Stimulated activated CD8-positive, alpha-beta memory T cell treated with anti-CD3 and anti-CD28 coated beads, Interleukin-15, amount 100 ng/mL, for 24 hours (primary cell): ENCODE measurements at places on chromosomes 2 and 18.

DNA sequence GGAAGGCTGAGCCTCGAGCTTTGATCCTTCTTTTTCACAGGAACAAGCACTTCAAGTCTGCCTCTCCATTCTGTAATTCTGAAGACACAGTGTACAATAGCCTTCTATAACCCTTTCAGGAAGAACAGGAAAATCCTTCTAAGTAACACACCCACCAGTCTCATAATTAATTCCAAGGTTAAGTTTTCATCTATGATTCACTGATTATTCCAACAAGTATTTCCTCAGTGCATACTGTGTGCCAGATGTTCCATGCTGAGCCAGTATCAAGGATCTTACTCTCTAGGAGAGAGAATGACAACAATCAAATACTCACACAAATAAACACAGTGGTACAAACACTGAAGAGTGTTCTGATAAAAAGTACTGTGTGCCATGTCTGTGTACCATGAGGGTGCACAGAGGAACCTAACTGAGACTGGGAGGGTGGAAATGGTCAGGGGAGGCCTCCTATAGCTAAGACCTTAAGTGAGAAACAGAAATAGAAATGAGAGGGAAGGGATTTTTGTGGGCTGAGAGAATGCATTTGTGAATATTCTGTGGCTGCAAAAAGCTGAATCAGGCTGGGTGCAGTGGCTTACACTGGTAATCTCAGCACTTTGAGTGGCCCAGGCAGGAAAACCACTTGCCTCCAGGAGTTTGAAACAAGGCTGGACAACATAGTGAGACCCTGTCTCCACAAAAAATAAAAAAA is 7.3 kb upstream of the MTLN start:
- DNase-seq = no peak

GRCh38 chr2:176902454-176902853 is 310.1 kb upstream of the HNRNPA3 start:
- DNase-seq = no peak

GRCh38 chr2:144516411-144516980 is 3.4 kb downstream of the ZEB2 start:
- DNase-seq = no peak

DNA sequence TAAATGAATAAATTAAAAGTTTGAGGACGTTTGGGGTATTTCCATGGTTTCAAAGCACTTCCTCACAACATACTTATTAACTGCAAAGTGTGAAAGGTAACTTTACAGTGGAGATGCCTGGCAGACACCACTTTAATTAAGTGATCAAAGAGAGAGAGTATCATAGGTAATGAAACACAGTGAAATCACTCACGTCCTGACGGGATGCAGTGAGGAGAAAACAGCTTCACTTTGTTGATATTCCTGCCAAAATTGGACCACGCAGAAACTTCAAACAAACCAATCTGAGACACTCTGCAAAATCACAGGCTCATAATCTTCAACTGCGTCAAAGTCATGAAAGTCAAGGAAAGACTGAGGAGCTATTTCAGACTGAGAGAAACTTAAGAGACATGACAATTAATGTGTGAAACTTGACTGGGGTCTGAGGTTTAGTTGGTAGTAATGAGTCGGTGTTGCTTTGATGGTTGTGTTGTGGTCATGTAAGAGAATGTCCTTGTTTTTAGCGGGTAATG is 66.0 kb upstream of the ITGB6 start:
- no peak for DNase-seq

DNA sequence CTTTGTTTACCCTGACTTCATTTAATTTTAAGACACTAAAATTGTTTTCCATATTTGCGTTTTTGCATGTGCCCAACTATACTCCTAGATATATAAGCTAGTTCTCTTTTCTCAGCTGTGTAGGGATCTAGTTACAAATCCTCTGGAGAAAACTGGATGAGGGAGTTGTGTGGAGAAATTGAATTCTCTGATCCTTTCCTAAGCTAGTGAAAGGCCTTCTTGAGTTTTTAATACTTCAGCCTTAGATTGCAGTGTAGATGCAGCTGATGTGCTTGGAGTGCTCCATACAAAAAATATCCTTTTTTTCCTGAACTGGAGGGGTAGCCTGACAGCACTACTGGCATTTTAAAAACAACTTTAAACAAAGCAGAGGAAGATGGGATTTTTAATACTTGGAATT is 8.6 kb upstream of the MTX2 start:
- DNase-seq = no peak

DNA sequence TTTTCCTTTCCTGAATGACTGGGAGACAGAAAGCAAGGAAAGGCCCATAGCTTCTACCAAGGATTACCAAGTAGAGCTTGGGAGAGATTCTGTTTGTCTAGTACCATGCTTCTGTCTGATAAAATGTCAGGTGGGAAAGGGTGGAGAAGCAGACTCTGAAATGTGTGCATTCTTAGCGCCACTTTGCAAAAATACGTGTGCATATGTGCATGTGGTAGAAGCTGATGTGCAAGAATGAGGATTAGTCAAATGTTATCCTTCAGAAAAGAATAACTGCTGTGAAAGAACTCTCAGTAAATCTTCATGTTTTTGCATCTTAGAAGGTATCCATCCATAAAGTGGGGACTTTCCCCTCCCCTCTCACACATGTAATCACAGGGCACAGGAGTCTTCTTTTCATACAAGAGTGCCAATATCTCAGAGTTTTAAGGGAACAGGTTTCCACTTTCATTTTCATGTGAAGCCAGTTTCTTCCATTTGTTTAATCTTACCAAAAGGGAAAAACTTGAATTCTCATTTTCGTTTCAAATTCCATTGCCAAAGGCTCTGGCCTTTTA is 15.4 kb upstream of the DGKD start:
- no peak for DNase-seq

- DNase-seq = no peak
These were observed 84.7 kb upstream of the EML6 start for GRCh38 chr2:54638774-54639187.

DNA sequence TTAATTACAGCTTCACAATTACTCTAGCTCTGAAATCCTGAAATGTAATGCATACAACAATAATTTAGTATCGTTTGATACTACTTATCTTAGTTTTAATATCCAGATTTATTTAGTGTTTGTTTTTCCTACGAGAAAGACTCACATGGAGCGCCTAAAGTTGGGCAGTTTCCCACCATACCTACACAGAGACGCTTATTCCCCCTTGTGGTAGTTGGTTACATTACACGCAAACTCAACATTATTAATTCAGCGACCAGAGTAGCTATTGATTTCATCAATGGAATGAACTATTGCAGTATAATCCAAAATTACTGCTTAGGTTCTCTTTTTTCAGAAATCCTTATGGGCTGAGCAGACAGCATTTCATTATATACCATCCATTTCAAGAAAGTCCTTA is 164.0 kb upstream of the REG3G start:
- DNase-seq = no peak

GRCh38 chr2:18074476-18074875 is 196.0 kb downstream of the KCNS3 start:
- no peak for DNase-seq

GRCh38 chr2:24315669-24316068 is 44.7 kb downstream of the ITSN2 start:
- no peak for DNase-seq

GRCh38 chr2:120878970-120879369 is 143.3 kb downstream of the GLI2 start:
- DNase-seq = no peak

DNA sequence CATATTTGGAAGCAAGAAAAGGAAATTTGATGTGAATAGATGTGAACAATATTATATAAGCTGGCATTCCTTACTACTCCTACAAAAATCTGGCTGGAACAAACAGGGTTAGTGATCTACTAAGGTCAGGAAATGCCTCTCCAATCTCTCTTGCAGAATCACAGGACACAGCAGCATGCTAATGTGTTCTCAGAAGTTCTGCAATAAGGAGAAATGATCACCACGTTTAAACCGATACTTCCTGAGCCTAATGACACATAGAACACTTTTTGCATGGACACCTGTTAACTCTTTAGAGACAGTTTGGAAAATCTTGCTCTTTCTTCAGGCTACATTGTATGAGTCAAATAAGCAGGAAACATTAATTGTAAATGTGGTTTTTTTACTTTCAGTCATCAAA is 89.6 kb upstream of the MAP3K20 start:
- no peak for DNase-seq

DNA sequence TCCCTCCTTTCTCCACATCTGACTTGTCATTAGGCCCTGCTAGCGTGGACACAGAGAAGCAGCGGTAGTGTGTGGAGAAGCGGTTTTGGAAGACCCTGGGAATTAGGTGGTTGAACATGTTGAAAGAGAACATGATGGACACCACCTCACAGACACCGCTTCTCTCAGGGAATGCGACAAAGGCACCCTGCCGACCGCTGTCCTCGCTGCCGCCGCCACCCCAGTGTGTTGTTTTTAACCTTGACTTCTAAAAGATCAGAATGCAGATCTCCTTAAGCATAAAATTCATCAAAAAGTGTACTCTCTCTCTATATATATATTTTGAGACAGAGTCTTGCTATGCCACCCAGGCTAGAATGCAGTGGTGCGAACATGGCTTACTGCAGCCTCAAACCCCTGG is 33.2 kb downstream of the AQP4 start:
- no peak for DNase-seq

DNA sequence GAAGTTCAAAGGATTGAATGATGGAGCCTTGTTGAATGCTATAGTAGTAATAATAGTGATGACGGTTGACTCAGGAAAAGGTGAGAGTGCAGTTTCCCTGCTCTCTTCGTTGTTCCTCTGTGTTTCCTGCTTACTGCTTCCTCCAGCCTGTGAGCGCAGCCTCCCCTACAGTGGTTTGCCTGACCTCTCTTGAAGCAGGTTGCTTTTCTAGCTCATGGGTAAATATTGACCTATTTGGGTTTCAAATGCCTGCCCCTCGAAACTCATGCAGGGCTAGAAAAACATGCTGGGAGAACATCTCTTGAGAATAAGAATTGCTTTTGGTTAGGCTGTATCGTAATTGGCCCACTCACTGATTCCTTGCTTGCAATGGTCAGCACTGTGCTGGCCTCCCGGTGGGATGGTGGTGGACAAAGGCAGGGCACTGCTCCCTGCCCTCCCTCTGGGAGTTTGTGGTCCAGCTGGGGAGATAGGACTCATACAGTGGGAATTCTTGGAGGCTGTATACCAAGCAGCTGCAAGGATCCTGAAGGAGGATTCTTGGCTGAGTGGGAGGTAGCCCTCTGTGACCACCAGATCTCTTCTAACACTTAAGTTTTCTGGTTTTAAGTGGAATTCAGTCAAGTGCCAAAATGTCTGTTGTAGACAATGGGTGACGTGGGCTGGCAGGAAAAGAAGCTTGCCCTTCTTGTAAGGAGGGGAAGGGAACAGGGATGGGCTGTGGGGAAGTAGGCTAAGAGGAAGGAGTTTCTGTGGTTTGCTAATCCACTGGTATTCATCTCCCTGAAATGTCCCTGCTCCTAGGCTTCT is 5.4 kb upstream of the RNF181 start:
- no peak for DNase-seq

GRCh38 chr2:204479557-204479956 is 65.7 kb upstream of the PARD3B start:
- DNase-seq = no peak

GRCh38 chr2:39547811-39548719 is 111.0 kb upstream of the MAP4K3 start:
- DNase-seq = no peak

- no peak for DNase-seq
These were observed 228.8 kb downstream of the ETAA1 start for GRCh38 chr2:67625690-67626475.
